ENCODE measurements at places on chromosomes 11 and 22. TPM values are rescaled to one million over a fixed set of nuclear protein-coding genes. Genes with fewer than 3 reads are reported as not detected.

OR2AT4 gene
- total RNA-seq, result not detected

MISFA gene
- 0.82 TPM for total RNA-seq

SLC1A2 gene
- total RNA-seq, result not detected

NUP50 gene
- 44.0 TPM for total RNA-seq

HEPN1 gene
- not detected for total RNA-seq

SMTNL1 gene
- total RNA-seq, result not detected

PANX2 gene
- total RNA-seq, result 0.16 TPM

FGF19 gene
- total RNA-seq, result not detected

CASP4 gene
- 129 TPM for total RNA-seq

MS4A2 gene
- not detected for total RNA-seq

KCNQ1 gene
- total RNA-seq, result 0.32 TPM

KCNA4 gene
- not detected for total RNA-seq

All from bladder microvascular endothelial cell (primary cell).